ENCODE measurements at places on chromosomes 7 and 10. TPM values are rescaled to one million over a fixed set of nuclear protein-coding genes. Genes with fewer than 3 reads are reported as not detected.

GRCh38 chr10:106302961-106303360 is 861.5 kb downstream of the SORCS1 start:
- no peaks in the 10 kb centered on the region for H3K27me3 ChIP-seq
- H3K27ac ChIP-seq = no peak overlapping the region
- no peak for DNase-seq
- H3K4me1 ChIP-seq = no peaks in the 10 kb centered on the region

- H3K27me3 ChIP-seq = no peaks in the 10 kb centered on the region
- no peak overlapping the region for H3K4me3 ChIP-seq
- no peaks in the 10 kb centered on the region for H3K36me3 ChIP-seq
- no peak for DNase-seq
- peaks cover 22% of the 10 kb centered on the region for H3K4me1 ChIP-seq
- no peak overlapping the region for H3K27ac ChIP-seq
Observed at GRCh38 chr10:71984809-71985388, 20.7 kb downstream of the CHST3 start.

DNA sequence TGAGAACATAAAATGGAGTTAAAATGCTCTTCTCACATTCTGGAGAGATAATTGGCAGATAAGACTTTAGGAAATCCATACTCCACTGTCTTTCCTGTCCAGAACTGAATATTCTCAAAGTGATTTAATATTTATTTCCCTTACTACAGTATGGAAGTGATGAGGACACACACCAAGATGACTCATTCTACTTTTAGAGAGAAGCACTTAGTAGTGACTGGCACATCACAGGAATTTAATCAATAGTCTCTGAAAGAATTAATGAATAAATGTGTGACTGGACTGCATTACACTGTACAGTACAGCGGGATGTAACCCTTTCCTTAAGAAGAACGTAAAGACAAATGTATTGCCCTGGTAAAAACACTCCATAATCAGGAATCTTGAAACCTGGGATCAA is 116.7 kb downstream of the SEMA3E start:
- no peaks in the 10 kb centered on the region for H3K27me3 ChIP-seq
- no peak overlapping the region for H3K4me3 ChIP-seq
- DNase-seq = no peak
- H3K36me3 ChIP-seq = no peaks in the 10 kb centered on the region
- H3K27ac ChIP-seq = no peak overlapping the region

GRCh38 chr7:14023342-14023741 is 33.9 kb upstream of the ETV1 start:
- no peak overlapping the region for H3K27ac ChIP-seq
- H3K4me3 ChIP-seq = no peak overlapping the region
- no peak for DNase-seq
- no peaks in the 10 kb centered on the region for H3K27me3 ChIP-seq
- H3K36me3 ChIP-seq = no peaks in the 10 kb centered on the region

The SEMA4G gene
- total RNA-seq = 2.3 TPM

The NOS3 gene
- 1.3 TPM for total RNA-seq

The HKDC1 gene
- 0.30 TPM for total RNA-seq

The CFAP46 gene
- 4.6 TPM for total RNA-seq
